ENCODE measurements at places on chromosomes 4 and X.

DNA sequence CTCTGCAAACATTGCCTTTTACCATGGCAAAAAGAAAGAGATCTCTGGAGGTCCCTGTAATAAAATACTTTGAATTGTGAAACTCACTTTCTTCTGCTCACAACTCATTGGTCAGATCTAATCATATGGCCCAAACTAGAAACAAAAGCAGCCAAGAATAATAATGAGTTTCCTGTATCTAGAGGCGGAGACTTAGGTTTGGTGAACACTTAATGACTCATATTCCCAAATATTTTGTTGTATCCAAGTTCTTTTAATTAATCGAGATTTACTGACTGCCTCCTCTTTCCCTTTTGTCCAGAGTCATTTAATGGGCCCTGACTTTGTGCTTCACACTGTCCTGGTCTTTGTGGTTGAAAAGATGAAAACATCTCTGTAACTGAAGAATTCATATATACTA lies 190.6 kb downstream of the CCSER1 start:
- DNase-seq = no peak

DNA sequence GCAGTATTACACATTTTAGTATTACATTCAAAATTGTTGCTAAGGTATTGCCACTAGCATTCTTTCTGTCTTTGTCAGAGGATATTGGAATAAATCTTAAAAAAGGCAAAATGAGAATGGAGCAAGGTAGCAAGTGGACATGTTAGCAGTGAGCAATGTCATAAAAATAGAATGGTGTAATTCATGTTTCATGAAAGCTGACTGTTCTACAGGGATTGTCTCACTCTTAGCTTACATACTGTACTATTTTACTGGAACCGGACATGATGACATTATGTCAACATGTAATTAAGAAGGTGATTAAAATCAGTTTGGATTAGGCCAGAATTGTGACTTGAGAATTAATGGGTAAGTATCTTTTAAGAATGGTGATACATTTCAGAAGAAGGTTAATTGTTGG lies 1086.2 kb downstream of the STIM2 start:
- DNase-seq = no peak

DNA sequence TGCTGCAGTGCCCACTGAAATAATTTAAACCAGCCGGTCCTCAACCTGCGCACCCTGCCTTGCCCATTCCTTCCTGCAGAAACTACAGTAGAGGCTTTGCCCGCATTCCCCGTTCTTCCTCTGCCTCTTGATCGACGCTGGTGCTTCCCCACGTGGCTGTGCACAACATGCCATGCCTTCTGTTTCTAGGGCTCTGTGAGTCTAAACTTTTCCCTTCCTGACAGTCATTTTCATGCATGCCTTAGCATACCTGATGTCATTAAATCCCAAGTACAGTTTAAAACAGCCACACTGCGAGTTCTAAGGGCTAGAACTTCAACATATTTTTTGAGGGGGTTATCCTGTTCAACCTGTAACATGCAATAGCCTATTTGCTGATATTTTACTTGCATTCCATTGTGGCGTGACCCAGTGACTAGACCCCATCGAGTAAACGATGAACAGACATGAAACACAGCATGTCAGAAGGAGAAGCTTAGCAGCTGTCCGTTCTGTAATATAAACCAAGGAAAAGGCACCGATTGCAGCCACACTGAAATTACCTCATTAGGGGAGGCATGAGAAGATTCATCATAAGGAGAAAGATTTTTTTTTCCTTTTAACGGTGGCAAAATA lies 232.5 kb downstream of the ARHGAP10 start:
- no peak for DNase-seq

GRCh38 chr4:186918466-186918865 lies 194.8 kb upstream of the FAT1 start:
- DNase-seq = no peak
